Stimulated activated CD4-positive, alpha-beta T cell treated with anti-CD3 and anti-CD28 coated beads, Interleukin-1b, Interleukin-23, amount 100 ng/mL, for 1 hour (primary cell): ENCODE measurements at places on chromosomes 5 and 9.

DNA sequence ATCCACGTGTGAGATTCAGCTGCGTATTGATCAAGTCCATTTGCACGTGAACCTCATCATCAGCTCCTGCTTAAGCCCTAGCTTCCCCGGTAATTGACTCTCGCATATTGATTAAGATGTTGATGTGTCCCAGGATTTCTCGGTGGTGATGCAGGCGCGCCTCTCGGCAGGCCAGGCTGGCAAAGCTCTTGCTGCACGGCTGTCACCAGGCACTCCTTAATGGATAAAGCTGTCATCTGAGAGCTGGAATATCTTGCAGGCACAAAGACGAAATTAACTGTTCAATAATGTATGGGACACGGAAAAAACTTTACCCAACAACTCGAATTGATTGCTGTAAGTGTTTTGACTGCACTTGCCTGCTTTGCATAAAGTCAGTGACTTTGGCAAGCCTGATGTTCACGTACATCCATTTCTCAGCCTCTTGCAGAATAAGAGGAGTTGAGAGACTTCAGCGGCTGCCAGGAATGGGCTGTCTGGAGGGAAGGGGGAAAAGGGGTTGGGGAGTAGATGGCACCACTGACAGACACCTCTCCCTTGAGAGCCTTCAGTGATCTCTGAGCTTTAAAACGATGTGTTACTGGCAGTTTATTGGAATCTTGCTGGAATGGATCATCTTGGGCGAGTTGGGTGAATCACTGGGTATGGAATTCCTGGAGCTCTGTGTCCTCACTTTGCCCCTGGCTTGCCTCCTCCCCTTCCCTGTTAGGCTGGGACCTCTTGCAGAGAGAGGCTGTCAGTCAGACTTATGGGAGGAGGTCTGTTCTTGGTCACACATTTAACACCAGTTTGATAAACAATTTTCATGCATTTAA is 650.3 kb downstream of the CCDC171 start:
- DNase-seq, result no peak

DNA sequence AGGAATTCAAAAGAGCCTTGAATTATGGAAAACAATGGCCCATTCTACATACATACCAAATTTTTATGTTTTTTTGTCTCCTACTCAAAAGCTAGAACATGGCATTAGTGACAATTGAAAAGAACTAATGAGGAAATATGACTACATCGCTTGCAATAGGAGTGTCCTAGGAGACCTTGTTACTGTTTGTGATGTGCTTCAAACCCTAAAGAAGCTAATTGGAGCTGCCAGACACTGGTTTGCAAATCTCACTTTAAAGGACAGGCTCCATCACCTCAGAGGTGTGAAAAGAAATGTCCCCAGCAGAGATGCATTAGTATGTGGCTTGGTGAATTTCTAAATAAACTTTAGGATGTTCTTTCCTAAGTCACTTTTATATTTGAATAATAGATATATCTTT is 354.2 kb upstream of the EFNA5 start:
- no peak for DNase-seq

DNA sequence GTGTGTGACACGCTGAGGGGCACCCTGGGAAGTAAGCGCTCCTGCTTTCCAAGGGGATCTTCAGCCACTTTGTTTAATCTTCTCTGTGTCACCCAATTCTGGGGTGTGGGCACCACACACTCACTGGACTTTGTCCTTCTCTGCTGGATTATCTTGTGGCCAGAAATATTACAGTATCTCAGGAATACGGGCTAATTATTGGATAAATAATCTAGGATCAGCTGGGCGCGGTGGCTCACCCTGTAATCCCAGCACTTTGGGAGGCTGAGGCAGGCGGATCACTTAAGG is 50.9 kb downstream of the COL5A1 start:
- DNase-seq, result no peak

- no peak for DNase-seq
Measured at GRCh38 chr9:89984214-89984613, 379.4 kb downstream of the GADD45G start.

- DNase-seq, result no peak
Measured at GRCh38 chr5:102628441-102629175, 126.5 kb upstream of the PAM start.

DNA sequence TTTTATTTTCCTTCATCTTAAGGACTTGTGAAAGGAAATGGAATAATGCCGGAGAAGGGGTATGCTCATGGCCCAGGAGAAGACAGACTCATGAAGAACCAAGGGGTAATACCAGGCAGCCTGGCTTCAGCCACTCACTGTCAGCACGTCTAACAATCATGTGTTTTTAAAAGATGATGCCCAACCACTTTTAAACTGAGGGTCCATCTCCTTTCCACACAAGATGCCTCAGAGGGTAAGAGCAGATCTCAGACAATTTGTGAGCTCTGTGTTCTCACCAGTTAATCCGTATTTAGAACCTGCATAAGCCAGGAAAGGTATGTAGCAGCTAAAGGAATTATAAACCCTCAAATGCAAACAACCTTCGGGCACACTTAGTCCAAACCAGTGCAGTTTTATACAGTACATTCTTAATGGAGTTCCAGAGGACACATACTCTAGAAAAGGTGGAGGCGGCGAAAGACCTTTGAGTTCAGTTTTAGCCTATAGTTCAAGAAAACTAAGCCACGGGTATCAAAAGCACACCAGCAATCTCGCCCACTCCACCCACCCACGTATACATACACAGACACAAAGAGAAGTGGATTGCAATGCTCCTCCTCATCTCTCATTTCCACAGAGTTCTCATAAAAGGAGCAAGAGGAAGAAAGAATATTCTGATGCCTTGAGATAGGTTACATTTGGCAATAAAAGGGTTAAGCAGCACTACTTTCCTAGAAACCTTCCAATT is 2.6 kb downstream of the DIAPH1 start:
- DNase-seq, result no peak

- DNase-seq, result no peak
Measured at GRCh38 chr9:129640871-129641749, 841 bp downstream of the ASB6 start.

DNA sequence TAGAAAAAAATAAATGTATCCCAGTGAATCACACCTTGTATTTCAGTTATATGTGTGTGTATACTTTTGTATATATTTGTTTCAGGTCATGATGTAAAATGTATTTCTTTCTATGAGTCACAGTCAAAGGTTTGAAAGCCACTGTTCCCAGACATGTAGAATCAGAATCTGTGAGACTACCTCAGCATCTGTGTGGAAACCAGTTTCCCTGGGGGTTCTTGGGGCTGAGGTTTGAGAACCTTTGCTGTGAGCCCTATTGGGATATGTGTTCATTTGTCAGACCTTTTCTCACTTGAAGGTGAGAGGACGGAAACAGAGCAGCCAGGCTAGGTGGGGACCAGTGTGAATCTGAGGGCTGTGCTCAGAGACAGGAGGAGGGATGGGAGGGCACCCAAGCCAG is 78.7 kb upstream of the SAP30L start:
- no peak for DNase-seq

DNA sequence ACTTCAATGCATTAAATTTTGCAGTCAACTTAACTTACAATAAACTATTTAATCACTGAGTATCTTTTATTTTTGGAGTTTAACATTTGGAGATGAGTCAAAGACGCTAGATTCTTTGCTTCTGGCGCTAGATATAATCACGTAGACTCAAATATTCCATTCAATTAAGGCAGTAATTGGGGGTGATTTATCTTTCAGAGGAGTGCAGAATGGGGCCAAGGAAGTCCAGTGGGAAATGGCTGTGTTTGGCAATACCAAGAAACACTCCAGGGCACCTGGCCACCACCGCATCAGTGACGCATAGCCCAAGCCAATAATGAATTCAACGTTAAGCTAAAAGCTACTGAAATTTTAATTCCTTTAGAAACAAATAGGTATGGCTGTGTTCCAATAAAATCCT is 81.2 kb downstream of the PHAX start:
- DNase-seq, result no peak

DNA sequence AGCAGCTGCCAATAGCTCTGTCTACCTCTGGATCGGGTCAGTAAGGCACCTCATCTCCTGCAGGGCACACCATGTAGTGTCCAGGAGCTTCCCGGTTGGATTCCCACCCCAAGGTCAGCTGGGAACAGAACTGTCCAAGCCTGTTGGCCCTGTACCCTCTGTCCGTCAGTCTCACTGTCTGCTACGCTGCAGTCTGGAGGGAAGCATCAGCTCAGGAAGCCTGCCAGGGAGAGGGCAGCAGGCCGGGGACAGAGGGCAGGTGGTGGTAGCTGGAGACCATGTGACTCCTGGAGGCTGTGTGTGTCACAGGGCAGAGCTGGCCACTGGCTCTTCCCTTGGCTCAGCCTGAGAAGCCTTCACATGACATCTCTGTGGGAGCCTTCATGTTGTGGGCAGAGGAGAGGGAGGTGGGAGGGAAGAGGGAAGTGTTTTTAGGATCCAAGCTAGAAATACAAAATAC is 134.5 kb downstream of the SEC61B start:
- no peak for DNase-seq

DNA sequence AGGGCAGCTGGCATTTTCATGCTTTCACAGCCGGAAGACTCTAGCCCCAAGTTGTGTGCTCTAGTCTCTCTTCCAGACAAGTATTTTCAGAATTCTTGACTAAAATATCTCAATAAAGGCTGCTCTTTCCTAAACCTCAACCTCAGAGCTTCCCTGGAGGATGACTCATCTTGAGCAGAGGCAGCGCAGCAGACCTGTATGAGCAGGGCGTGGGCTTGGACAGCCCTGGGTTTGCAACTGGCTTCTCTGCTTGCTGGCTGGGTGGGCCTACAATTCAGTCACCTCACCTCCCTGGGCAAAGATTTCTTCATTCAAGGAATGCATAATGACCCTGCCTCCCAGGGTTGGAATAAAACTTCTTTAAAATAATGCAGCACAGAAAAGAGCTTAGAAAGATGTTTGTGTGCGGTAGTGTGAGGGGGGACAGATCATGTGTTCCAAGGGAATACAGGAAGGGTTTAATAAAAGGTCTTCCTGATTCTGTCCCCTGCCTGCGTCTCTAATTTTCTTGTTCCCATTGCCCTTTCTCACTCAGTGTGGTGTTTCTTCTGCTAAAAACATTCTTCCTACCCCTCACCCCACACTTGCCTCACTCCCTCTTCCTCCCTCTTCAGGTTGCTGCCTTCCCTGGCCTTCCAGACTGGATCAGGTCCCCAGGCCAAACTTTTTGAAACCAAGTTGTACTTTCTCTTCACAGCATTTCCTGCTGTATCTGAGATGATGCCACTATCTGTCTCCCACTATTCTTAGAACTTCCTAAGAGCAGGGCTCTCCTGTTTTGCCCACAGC is 39.4 kb upstream of the MAP1B start:
- no peak for DNase-seq

- no peak for DNase-seq
Measured at GRCh38 chr5:8824371-8824770, 721.5 kb downstream of the SEMA5A start.
